Amniotic epithelial cell (primary cell): ENCODE measurements at places on chromosomes 16 and 17.
A peak's percentile ranks its signal among the peaks of the same experiment; 100 is the strongest.

- peak; percentile 3 for DNase-seq
Observed at GRCh38 chr17:14575471-14575953, 274.6 kb downstream of the HS3ST3B1 start.

DNA sequence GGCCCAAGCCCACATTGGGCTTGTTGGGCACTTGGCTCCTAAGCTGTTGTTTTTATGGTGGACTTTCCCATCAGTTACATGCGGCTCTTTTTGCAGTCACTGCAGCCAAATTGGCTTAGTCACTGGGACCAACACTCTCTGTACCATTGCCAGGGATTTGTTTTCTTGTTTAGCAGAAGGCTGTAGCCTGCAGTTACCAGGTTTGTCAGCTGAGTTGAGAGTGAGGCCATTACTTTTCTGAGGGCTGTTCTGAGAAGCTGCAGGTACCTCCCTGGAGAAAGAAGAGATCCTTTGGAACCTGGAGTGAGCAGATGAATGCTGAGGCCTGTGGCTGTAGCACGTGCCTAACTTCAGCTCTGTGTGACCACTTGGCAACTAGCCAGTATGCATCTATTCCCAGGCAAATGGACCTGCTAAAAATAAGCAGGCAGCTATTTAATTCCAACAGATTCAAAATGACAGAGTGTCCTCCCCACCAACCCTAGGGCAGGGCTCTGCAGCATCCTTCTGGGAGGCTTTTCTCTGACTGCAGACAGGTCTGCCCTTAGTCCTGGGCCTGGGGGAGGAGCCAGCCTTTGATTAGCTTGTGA is 12.9 kb downstream of the AKAP1 start:
- peak; percentile 54 for DNase-seq

- DNase-seq: peak; percentile 91
Observed at GRCh38 chr17:66540131-66540781, 237.8 kb downstream of the PRKCA start.

GRCh38 chr16:56295739-56296527 is 104.6 kb downstream of the GNAO1 start:
- DNase-seq: no peak

DNA sequence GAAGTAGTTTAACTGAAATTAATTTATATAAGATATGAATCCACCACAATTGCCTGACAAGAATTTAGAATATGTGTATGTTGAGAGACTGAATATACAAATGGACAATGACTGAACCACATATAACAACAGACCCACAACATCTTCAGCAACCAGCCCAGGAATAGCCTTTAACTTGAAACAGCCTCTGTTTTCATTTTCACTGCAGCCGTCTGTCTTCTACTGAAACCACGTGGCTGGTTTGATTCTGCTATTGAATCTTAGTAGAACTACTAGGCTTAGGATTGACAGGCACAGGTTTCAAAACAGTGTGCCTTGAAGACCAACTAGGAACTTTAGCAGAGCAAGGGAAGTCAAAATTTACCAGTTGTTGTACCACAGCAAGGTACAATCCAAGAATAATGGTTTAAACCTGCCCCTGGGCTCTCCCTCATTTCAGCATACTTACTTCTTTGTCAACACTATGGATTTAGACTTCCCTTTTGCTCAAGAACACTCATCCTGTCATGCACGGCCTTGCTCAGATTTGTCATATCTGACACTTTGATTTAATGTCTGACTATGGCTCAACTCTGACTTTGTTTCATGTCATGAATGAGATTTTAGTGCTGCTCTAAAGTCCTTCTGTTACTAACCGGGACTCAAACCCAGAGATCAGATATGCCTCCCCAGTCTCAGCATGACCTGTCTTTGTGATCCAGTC is 355.0 kb downstream of the KIF2B start:
- DNase-seq: no peak

DNA sequence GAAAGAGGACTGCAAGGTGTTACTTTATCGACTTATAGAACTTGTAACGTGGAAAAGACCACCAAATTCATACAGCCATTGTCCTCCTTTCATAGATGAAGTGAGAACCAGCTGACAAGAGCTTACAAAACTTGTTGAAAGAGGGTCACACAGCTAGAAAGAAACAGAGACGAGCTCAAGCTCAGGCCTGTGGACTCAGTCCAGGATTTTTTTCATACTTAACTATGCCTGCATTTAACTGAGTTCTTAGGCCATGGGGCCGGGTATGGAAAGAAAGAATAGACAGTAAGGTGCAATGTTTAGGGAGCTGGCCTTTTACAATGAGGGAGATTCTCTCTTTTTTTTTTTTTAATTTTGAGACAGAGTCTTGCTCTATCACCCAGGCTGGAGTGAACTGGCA is 106.1 kb downstream of the ADAMTS18 start:
- DNase-seq: no peak

- no peak for DNase-seq
Observed at GRCh38 chr17:56807723-56808122, 26.0 kb downstream of the C17orf67 start.

DNA sequence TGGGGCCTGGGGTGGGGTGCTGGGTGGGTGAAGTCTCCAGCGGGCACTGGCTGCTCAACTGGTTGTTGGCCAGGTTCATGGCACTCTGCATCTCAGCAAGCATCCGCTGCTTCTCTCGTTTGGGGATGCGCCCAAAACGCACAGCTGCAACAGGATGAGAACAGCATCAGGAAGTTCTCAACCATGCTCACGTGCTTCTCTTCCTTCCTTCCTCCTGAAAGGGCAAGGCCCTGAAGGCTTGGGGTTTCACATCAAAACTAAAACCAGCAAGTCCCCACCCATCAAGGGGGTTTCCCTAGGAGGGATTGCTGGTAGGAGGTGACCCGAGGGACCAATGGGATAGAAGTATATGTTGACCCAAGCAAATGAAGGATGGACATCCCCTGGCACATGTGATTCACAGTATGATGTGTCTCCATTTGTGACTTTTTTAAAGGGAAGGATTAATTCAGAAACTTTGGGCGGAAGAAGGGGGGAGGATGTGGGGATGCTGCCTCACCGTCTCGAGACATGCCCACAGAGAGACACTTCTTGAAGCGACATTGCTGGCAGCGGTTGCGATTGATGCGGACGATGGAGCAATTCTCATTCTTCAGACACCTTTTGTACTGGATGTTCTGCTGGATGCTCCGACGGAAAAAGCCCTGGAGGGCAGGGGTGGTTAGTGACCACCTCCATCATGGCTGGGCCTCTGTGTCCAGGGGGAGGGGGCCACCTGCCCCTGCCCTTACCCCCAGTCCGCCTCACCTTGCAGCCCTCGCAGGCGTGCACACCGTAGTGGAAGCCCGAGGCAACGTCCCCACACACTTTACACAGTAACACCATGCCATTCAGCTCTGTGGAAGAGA is 4.2 kb downstream of the NR1D1 start:
- DNase-seq: no peak

DNA sequence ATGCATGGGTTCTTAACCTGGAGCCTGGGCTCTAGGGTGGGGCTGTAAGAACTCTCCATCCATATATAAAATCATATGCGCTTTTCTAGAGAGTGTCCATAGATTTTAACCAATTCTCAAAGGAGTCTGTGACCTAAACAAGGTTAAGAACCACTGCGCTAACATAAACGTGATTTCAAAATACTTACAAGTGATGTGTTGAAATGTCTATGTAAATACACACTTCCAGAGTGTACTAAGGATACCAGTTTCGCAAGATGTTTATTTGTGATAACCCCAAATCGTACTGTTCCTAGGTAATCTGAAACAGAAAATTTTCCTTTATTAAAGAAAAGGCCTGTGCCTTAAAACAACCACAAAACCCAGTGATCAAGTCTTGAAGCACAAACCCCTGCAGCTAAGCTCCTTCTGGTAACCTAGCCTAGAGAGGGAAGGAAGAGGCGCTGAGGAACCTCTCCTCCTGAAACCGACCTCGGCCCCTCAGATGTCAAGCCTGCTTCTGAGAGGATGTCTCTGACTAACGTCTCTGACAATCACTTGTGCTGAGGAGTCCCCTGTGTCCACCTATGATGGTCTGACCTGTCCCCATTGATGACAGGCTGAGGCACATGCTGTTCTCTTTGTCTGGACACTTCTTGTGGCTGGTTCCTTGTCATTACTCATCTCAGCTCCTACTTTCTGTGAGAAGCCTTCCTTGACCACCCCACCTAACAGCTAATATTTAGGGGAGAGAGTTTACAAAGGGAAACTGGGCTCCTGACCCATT is 32.2 kb downstream of the SNN start:
- DNase-seq: peak; percentile 85

DNA sequence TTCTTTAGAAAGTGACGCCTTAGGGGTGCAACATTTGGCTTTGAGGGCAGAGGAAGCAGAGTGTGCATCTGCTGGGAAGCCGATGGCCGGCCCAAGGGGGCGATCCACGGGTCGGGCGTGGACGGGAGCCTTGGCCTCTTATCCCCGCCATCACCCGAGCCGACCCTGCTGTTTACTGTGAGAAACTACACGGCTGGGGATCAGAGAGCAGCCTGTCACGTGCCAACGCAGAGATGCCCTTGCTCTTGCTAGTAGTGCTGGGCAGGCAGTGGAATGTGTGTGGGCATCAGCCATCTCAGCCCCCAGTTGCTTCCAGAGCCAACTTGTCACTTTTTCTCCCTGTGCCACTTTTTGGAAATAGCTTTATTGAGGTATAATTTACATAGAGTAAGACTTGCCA is 26.7 kb upstream of the ITGB4 start:
- peak; percentile 36 for DNase-seq
